ENCODE measurements at places on chromosomes 7 and 10.

GRCh38 chr10:34786464-34786863, 28.6 kb downstream of the PARD3 start:
- peak; percentile 21 for DNase-seq

- DNase-seq, result no peak
Measured at GRCh38 chr10:110036640-110037039, 28.9 kb downstream of the ADD3 start.

GRCh38 chr10:78341953-78342614, 308.4 kb downstream of the RPS24 start:
- no peak for DNase-seq

GRCh38 chr10:112515852-112516251, 68.8 kb downstream of the VTI1A start:
- DNase-seq, result no peak

DNA sequence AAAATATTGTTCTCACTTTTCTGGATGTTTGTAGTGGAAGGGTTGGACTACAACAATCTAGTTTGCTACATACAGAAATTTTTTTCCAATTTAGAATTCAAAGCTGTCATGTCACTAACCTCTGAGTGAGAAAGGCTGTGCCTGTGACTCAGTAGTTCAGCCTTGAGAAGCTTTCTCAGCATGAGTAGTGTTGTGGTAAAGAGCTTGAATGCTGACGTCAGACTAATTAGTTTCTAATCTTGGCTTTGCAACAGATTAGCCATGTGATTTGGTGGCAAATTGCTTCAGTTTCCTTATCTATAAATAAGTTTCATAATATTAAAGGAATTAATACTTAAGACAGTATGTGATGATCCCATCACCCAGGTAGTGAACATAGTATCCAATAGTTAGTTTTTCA, 83.8 kb downstream of the ABCA13 start:
- peak; percentile 86 for DNase-seq

- DNase-seq, result peak; percentile 94
Measured at GRCh38 chr10:60426425-60426824, 36.8 kb upstream of the ANK3 start.

GRCh38 chr7:111357691-111358090, 204.6 kb downstream of the IMMP2L start:
- DNase-seq, result peak; percentile 56

DNA sequence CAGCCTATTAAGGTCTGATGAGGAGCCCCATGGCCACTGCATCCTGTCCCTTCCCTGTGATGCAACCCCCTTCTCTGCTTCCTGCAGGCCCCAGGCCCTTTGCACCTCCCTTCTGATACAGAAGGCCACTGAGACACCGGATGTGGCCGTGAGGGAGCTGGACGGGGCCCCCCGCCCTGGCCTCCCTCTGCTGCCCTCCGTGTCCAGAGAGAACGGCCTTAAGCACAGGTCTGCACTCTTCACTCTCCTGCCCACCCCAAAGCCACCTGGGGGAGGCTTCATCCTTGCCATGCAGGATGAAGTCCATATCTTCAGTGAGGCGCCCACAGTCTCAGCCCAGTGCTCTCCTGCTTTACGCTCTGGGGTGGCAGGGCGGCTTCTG, 86.9 kb upstream of the GNA12 start:
- DNase-seq, result no peak

DNA sequence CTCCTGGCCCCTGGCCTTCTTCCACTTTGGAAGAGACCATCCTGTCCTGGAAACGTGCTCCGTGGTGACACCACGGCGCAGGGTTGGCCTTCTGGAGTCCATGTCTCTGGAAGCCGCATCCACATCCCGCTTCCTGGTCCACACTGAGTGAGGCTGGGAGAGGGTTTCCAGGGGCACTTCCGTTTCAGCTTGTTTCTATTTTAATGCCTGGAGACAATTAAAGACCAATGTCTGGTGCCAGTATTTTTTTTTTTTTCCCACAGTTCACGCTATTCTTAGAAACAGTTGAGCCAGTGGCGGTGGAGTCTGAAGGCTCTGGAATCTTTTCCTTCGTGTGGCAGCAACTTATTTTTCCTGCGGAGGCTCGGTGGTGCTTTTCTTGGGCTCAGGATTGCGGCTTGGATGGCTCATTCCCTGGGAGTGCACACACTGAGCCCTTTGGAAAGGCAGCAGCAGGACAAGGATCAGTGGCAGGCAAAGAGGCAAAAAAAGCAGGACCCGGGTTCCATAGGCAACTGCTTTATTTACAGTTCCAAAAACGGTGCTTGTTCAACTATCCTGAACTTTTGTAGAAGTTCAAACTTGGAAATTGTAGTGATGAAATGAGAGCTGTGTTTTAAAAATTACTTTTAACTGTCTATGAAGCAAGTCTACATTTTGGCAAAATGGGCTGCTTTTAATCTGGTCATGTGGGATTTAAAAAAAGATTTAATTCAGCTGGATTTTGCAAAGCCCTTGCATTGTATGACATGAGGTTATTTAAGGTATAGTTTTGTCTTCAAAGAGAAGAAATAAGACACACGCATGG, 202.8 kb downstream of the BAMBI start:
- DNase-seq, result no peak

DNA sequence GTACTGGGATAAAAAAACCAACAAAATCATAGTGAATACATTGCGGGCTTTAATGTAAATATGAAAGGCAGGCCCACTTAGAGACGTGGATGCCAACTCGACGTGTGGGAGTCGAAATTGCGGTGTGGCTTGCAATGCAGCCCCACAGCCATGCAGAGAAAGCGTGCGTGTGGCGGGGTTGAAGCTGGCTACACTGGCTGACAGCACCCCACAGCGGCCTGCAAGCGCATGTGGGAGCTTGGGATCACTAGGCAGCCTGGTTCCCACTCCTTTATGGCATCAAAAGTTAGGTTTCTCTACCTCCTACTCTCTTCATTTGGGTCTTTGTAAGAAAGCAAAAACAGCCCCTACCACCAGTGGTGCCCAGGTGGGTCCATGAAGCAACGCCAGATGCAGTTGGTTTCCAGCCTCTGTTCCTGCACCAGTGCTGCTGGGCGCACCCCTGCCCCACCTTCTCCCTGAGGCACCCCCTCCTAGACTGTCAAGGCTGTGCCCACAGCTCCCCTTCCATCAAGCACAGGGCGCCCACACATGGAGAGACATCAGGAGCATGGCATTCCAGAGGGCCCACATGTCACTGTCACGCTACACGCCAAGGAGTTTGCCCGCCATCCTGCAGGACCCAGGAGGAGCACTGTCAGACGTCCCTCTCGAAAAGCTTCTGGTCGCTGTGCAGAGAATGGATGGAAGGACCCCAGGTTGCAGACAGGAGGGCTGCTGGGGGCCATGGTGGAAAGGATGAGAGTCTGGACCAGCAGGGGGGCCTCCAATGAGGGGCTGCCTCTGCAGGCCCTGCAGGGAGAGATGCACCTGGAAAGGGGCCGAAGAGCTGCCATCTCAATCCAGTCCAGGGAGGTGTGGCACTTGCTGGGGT, 142.9 kb downstream of the PAXIP1 start:
- DNase-seq, result no peak

DNA sequence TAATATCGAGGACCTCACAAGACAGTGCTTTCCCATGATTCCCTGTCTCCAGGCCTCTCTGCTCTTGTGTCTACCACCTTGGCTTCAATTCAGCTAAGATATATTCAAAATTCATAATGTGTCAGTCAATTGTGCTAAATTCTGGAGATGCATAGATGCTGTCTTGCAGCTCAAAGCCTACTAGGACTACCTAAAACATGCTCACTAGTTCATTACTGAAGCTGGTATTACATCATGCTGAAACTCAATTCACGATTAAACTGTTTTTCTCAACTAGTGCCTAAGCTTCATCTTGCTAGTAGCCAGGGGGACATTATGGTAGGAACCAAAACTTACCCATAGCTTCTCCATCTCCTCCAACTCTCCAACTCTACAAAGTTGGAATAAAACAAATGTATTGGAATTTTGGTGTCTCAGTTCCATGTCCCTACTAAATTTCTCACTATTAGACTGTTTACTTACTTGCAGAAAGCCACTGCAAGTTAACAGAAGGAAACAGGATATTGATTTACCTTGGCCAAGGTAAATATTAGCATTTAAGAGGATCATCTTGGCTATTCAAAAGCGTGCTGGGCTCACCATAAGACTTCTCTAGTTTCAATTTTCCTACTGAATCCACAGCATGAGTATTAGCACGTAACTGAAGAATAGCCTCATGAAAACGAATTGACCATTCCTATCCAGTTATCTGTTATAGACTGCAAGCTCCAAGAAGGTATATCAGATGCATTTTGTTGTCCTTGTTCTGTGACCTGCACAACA, 53.6 kb downstream of the CREB3L2 start:
- no peak for DNase-seq

GRCh38 chr7:7127773-7128172, 54.6 kb upstream of the C1GALT1 start:
- no peak for DNase-seq

DNA sequence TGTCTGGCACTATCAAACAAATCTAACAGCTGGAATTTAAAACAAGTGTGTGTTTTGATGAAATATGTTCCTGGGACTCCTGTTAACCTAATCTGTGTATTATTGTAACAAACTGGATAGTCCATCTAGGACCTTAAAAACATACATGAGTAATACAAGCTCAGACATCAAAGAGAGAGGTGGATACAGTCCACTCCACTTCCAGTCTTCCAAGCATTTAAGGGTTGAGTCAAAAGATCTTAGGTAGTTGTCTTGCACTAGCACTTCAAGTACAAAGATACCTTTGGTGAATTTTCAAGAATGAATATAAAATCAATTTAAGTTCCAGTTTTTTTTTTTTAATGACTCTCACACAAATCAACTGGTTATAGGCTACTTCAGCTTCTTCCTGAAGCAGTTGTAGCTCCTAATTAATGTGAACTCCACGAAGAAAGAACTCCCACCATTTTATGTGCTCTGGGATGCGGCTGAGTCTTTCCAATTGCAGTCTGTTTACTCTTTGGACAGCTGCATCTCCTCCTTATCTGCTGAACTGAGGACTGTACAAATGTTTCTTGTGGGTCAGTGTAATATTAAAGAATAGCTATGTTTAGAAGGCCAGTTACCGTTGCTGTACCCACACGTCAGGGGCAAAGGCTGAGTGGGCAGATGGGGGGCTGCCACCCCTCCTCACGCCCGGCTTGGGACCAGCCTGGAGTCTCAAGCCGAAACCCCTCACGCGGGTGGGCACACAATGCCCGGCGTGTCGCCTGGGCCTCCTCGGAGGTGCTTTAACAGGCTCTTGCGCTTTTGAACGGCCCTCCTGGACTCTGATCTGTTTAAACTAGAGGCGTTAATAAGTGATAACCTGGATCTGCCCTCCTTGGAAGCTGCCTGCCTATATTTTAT, 2.9 kb upstream of the IGF2BP3 start:
- DNase-seq, result no peak

DNA sequence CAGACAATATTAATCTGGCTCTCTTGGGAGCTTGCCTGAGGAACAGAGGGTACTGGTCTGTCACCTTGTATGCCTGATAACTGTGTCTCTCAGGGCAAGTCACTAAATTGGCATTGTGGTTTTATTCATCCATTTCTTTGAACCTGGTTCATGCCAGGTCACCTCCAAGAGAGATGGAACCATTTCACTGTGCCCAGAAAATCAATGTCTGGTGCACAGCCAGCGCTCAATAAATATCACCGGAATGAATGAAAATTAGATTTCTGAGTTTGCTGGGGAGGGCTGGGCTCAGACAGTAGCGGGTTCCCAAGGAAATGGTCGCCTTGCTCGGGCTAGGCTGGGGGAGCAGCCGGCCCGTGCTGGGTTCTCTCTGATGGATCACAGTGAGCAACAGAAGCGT, 64.1 kb upstream of the BAIAP2L1 start:
- DNase-seq, result no peak

- no peak for DNase-seq
Measured at GRCh38 chr10:6875269-6875865, 295.3 kb upstream of the PRKCQ start.

GRCh38 chr7:77242554-77242953, 42.9 kb upstream of the FGL2 start:
- no peak for DNase-seq

- no peak for DNase-seq
Measured at GRCh38 chr7:38245409-38245977, 27.9 kb downstream of the TARP start.

- no peak for DNase-seq
Measured at GRCh38 chr10:73152009-73152408, 15.8 kb downstream of the ECD start.

DNA sequence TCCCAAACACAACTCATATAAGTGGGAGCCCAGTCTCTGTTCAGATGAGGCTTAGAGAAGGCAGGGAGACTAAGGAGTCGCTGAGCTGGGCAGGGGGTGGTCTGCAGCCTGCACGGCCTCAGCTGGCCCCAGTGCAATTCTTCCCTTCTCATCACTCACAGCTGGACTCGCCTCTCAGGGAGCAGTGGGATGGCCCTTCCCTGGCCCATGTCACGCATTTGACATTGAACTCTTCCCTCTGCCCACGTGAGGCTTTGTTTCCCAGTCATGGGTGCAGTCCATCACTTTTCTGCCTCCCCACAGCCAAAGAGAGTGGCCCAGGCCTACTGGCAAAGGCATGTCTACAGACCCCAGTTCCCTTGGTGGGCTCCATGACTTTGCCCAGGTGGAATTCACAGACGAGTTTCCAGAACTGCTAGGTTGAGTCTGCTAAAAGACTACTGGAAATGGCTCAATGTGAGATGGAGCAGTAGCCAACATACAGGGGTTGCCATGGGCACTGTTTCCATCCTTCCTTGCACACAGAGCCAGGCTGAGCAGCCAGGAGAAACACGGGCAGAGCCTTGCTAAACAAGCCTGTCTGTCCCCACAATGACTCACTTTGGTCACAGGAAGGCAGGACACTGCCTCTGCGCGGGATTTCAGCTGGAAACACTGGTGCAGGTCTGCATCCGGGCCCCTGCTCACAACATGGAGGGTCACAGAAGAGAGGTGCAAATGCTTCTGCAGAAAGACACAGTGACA, 90.1 kb downstream of the OAT start:
- DNase-seq, result no peak

DNA sequence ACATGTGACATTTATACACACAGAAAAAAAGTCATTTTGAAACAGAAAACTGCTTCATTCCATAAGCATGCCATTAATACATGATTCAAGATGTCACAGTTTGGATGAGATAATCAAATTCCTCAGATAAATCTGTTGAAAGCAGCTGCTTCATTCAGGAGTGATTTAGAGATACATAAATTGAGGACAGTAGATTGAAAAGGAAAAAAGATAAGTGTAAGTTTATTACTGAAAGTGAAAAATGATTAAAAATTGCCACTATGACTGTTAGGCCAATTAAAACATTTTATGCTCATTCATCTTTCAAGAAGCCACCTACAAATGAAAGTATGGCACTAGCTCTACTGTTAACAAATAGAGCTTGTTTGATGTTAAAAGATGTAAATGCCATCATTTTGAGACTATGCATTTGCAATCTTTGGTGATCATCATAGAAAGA, 136.9 kb upstream of the CDK6 start:
- peak; percentile 61 for DNase-seq

Data from IMR-90 (cell line).